ENCODE measurements at places on chromosomes 4 and X.
A peak's percentile ranks its signal among the peaks of the same experiment; 100 is the strongest.

- no peak for DNase-seq
These were observed 148.5 kb downstream of the PPP3CA start for GRCh38 chr4:101198682-101199339.

GRCh38 chr4:74084984-74085383, 14.0 kb downstream of the CXCL2 start:
- no peak for DNase-seq

DNA sequence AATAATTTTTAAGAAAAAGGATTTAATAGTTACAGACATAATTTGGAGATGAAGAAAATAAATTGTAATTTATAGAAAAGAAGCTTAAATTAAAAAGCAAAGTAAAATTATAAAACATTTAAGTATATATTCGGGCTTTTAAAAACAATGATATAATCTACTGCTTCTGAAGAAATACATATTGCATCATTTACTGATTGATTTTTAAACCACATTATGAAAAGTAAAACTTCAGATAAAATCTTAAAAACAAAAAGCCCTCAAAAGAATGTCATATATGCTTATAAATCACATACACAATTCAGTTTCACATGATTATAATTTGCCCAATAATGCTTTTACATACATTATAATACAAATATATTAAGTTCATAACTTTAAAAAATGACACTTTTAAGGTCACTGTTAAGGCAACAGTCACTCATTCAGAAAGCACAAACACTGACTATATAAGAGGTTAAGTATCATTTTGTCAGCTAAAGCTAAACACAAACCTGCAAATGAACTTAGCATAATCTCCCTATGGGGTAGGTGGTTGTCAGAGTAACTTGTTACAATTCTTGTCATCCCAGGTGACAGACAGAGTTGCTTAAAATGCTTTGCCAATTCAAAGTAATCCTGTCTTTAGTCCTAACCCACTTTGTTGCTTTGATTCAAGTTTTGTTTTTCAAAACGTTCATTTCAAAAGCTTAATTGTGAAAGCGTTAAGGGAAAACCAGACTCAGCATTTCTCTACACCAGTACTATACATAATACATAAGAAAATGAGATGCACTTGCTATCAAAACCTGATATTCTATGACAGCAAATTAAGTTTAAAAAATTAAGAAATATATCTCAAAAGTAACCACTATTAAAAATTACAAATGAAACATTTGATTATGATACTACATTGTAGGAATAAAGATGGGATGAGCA, 90.6 kb upstream of the MAB21L2 start:
- DNase-seq: no peak

DNA sequence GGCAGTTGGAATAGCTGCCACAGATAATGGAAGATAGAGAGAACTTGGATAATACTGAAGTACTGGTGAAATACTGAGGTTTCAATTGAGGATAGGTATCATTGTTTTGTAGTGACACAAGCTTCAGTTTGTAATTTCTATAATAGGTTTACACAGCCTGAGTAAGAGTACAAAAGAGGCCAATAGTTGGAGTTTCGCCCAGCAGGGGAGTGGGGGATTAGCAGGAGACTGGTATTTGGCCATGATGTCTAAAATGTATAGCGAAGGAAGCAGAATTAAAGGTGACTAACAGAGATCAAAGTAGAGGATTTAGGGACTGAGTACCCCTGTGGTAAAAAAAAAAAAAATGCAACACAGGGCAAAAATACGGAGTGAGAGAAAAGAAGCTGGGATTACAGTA, 129.5 kb downstream of the KCTD8 start:
- DNase-seq: no peak

- no peak for DNase-seq
These were observed 61.3 kb downstream of the ENPP6 start for GRCh38 chr4:184156163-184156920.

GRCh38 chr4:70583952-70584834, 7.9 kb upstream of the AMBN start:
- peak; percentile 87 for DNase-seq

DNA sequence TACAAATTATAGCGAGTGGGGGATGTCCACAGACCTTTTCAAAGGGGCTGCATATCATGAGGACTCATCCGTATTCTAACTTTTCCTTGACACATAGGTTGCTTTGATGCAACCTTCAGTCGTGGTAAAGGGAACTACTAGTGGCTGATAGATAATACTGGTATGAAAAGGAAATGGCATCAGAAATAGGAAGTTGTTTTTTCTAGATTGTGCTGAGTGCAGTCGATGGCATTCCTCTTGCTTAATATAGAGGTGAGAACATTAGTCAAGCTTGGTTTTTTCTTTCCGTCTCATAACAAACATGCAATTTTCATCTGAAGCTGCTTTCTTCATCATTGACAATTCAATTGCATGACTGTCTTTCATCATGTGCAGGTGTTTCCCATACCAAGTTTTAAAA, 16.6 kb downstream of the ENPEP start:
- DNase-seq: no peak

- no peak for DNase-seq
These were observed 23.6 kb upstream of the TBC1D14 start for GRCh38 chr4:6885953-6886557.

GRCh38 chr4:40737879-40738278, 11.9 kb upstream of the NSUN7 start:
- DNase-seq: no peak

DNA sequence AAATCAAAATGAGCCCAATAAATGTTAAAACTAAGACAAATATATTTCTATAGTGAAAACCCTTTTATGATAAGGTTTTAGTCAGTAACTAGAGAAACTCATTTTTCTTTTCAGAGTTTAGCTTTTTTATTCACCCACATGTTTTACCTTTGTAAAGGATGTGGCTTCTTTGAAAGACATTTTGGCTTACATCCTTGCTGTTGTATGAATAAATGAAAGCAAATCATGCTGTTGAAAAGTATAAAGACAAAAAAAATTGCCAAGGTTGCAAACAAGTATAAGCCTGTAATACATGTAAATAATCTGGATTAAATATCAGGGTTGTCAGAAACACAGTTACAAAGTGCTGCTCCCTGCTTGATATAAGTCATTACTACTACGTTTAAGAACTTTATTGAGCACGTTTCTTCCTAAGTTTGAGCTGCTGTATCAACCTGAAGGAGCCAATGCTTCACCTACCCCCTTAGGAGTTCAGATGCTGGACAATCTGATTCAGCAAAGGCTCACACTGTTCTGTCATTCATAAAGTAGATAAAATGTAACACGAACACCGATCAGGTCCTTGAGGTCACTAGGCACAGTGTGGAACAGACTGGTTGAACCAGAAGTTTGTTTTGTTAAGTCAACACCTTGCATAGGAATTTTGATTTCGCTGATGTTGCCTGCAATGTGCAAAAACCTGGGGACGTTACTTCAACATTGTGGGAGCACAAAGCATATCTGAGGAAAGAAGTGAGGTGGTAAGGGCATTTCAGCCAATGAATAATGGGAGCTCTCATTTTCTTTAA, 321.2 kb upstream of the BMP3 start:
- DNase-seq: no peak

DNA sequence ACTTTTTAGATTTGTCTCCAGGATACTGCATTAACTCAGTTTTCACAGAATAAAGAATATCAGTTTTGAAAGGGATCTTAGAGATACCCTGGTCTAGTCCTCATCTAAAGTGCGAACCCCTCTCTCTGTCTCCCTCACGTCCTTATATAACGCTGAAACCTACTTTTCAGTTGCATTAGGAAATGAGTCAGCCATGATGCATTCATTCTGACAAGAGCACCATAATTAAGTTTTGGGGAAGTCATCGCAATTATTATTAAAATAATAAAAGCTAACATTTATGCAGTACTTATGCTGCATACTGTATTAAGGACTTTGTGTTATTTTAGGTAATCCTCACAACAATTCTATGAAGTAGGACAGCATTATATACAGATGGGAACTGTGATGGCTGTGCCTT, 116.1 kb downstream of the REELD1 start:
- DNase-seq: no peak

DNA sequence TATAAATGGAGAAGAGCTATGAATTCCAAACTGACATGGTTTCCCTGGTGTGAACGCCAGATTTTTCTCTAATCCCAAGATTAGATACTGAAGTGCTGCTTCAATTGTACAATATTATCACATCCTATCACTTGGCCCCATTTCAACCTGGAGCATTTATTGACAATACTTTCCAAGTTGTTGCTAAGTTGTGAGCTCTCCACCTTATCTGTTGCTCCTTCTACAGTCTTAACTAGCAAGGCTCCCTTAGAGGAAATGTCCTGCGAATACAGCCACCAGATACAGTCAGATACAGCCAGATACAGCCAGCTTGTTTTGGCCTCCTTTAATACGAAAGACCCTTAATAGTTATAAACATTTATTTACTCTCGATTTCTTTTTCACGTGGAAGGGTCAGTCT, 466.3 kb upstream of the FAM241A start:
- DNase-seq: no peak

DNA sequence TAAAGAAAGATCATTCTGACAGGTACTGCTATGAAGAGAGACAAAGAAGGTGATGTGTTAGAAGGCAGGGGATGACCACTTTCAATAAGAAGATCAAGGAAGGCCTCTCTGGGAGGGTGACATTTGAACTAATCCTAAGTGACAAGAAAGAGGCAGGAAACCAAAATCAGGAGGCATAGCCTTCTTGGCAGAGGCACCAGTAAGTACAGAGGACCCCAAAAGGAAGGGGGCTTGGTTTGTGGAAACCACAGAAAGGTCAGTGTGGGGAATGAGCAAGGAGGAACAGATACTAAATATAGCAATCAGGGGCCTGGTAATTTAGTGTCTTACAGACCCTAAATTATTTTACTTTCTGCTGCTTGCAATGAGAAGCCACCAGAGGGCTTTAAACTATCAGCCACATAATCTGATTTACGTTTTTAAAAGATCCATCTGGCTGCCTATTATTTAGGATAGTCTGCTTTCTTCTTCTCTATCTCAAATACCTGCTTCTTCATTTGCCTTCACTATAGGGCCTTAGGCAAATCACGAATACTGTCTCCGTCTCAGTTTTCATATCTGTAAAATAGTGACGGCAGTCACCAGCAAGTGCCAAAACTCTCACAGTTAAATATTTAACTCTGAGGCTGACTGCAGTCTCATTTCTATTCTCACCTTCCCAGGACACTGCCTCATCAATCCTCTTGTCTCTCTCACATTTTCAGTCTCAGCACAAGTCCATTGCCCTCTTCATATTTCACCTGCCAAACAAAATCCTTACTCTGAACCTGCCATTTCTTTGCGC, 16.7 kb downstream of the NR3C2 start:
- no peak for DNase-seq

DNA sequence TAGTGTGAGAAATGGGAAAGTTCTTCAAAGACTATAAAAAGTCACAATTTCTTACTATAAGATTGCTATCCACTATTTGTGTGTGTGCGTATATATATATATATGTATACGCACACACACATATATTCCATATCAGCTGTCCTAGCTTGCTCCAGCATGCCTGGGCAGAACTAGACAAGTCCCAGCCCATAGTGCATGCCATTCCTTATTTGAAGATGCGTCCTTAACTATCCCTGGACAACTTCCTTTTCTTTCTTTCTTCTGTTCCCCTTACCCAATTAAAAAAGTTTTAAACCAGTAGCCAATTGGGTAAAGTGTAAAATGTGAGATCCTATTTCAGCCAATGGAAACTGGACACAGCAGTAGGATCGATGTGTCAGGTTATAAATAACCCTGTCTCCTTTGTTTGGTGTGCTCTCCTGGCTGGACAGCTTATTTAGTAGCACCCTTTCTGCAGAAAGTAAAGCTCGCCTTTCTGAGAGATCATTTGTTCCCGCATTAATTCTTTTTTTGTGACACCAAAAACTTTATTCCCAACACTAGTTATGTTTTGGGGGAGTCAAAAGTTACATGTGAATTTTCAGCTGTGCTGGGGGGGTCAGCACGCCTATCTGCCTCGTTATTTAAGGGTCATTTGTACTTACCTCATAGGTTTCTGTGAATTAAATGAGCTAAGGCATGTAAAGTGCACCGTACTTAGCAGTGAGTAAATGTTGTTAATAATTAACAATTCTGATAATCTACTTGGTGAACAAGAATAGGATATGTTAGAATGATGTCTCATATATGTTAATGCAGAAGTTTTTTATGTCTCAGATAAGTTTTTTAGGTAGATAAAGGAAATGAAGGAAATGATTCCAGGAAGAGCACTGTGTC, 40.9 kb downstream of the KDM6A start:
- no peak for DNase-seq

DNA sequence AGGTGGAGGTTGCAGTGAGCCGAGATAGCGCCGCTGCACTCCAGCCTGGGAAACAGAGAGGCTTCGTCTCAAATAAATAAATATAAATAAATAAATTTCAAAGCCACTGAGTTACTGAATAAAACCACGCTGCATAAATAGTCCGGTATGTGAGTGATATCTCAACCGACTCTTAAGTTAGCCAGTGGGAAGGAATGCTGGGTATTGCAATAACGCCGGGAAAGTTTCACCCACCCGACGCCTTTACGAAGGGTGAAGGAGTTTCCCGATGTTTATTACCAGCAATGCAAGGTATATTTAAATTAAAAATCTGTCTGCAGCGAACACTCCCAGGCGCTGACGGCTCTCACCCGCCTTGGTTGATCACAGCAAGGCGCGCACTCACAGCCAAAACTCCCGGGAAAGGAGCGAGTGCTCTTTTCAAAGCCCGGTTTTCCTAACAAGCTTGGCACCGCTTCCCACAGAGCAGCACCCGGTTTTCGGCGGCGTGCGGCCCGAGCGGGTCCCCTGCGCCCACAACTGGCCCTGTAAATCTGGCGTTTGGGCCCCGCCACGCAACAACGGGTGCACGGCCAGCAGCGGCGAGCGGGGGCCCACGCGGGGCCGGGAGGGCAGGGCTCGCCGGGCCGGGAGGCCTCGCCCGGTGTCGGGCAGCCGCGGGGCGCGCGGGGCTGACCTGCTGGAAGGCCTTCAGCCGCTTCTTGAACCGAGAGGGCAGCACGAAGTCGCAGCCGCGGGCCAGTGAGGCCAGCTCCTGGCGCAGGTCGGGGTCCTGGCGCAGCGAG, 13.7 kb downstream of the PPP2R3B start:
- DNase-seq: no peak

DNA sequence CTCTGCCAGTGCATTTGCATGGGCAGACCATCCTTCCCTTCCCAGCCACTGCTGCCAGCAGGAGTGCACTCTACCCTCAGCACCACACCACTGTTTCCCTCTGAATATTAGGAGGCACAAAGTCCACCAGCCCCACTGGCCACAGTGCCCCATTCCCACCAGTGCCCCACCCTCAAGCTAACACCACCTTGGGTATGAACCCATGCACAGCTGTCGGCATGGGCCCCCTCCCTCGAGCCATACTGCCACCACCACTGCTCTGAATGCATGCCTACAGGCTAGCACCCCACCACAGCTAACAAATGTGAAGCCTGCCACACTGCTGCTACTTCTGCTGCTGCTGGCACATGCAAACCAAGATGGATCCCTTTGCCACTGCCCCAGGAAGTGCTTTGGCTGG, 810.4 kb downstream of the TRAM1L1 start:
- DNase-seq: no peak

GRCh38 chr4:109662771-109663170, 40.5 kb downstream of the CASP6 start:
- no peak for DNase-seq

DNA sequence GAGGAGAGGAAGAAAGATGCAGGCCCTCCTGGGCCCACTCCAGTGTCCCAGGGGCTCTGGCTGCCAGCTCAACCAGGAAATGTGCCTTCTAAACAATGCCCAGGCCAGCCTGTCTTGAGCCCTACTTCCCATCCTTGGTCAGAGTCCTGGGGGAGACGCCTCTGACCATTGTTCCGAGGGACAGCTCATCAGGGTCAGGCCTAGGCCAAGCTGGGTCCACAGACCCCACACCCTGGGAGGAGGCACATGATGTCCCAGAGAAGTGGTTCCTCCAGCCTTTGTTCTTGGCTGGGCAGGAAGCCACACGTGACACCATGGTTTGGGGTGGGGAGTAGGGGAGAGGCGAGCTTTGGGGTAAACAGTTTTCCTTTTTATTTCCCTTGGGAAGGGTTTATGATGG, 102.5 kb downstream of the EFNB1 start:
- DNase-seq: no peak

Measured in epithelial cell of prostate (primary cell).